ENCODE measurements at places on chromosomes 6 and 20.

DNA sequence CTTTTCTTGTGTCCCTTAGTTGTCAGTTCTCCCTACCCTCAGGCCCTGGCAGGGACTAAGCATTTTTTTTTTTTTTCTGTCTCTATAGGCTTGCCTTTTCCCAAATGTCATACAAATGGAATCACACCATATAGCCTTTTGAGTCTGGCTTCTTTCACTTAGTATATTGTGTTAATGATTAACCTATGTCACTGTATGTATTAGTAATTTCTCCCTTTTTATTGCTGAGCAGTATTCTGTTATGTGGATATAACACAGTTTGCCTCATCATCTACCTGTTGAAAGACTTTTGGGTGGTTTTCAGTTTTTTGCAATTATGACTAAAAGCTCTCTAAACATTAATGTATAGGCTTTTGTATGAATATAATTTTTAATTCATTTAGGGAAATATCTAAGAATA lies 16.0 kb upstream of the FBXO30 start:
- DNase-seq, result no peak

GRCh38 chr6:35508027-35508426 lies 4.7 kb downstream of the TULP1 start:
- no peak for DNase-seq

DNA sequence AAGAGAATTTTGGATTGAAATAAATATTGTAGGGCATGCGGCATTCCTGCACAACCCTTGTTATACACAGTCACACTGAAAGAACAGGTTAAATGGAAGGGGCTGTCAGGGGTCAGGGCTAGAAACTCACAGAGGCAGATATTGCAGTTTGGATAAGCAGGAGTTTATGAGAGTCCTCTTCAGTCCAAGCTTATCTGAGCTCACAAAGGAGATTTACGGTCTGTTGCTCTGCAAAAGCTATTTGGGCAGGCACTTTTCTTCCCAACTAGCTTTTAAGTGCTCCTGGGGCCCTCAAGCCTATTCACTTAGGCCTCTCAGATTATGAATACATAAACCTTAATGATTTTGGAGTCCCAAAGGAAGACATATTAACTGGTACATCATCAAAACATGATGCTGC lies 156.2 kb downstream of the SOX4 start:
- no peak for DNase-seq

DNA sequence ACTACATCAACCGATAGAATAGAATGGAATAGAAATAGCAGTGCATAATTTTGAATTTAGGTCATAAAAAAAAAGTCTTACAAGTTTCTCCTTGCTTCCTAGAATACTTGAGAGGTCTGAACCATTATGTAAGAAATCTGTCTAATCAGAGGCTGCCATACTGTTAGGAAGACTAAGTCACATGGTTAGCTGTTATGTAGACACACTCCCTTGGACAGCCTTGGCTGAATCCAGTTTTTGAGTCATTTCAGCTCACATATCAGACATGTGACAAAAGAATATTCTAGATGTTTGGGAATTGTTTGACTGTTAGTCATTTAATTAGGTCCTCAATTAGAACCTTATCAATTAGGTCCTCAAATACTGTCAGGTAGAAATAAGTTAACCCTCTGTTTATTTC lies 1601.4 kb downstream of the GRIK2 start:
- no peak for DNase-seq

DNA sequence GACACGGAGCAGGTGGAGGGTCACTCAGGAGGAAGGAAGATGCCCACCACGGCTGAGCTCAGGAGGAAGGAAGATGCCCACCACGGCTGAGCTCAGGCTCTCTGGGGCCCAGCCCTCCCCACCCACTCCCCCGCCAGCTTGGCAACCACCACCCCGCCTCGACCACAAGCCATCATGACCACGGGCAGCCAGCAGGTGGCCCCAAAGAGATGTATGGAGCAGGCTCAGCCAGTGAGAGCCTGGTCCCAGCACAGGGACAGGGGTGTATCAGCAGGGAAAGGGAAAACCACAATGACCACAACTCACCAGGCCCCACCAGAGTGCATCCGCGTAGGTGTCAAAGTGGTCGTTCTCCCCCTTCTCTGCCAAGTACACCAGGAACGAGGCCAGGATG lies 30.4 kb downstream of the KCNQ2 start:
- DNase-seq, result peak; percentile 82

- DNase-seq, result no peak
Measured at GRCh38 chr6:38847497-38847896, 132.4 kb downstream of the DNAH8 start.

GRCh38 chr6:125014661-125014957 lies 52.4 kb downstream of the RNF217 start:
- DNase-seq, result no peak

DNA sequence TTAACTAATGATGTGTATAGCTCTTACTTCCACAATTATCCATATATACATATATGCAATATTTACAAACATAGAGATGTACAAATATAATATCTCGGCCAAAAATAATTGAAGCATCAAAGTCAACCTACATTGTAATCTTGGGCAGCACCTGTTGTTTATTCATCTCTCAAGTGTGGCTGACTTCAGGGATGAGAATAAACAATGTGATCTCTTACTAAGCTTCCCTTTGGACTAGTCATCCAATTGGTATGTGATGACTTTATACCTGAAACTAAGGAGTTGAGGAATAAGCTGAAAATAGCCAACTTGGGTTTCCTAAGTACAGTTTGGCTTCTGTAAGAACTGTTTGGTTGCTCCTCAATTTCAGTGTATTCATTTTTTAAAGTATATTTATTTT lies 256.6 kb downstream of the KHDC1L start:
- DNase-seq, result no peak

DNA sequence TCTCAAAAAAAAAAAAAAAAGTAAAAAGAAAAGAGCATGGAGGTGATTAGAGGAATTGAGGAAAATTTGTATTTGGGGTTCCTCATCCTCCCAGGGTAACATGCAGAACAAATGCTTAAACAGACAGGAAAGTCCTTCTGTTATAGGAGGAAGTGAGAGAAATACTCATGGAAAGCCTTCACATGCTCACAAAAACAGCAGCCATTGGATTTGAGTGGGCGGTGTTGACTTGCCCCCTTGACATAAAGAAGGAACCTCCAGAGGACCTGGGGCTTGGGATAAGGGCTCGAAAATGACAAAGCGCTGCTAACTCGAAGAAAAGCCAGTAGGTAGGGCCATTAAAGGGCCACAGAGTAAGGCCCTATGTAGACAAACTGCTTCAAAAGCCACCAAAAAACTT lies 17.5 kb upstream of the SAMHD1 start:
- no peak for DNase-seq

DNA sequence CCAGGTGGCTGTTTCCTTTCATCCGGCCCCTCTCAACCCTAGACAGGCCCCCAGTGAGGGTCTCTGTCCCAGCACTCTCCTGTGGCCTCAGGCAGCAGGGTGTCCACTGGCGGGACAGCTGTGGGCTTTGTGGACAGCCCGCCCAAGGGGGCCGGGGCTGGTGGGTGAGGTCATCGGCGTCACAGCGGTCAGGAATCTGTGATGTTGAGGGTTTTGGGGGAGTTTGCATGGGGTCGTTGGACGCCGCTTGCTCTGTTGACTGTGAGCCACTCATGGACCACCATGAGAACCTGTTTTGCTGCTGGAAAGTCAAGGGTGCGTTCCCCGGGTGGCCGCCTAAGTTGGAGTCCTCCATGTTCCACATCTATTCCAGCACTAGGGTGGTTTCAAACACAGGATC lies 146.4 kb downstream of the DTNBP1 start:
- DNase-seq, result no peak

DNA sequence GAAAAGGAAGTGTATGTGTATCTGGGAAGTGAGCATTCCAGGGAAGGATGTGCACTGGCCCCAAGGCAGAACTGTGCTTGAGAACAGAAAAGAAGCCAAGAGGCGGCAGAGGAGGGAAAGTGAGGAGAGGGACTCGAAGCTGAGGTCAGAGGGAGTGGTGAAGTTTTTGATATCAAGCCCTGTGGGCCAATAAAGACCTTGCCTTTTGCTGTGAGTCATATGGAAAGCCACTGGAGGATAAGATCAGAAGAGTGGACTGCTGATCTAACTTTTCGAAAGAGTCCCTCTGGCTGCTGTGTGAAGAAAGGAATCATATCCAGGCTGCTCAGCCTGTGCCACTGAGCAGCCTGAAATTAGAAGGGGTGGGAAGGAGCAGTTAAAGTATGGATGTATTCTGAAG lies 99.4 kb downstream of the EYA4 start:
- DNase-seq, result no peak

DNA sequence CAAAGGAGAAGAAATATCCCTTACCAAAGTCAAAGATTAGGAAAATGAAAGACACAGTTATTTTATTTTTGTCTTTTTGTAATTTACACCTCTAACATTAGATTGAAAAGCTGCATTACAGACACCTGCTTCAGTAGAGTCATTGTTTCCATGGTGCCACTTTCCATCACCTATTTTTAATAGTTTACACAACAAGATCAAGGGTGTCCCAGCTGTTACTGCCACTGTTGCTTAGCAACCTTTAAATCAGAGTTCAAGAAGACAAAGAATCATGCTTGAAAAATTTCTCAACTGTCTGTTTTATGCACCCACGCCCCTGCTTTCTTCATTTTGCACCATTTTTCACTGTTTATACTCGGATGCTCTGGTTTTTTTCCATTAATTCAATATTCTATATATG lies 668.2 kb upstream of the GJE1 start:
- no peak for DNase-seq

DNA sequence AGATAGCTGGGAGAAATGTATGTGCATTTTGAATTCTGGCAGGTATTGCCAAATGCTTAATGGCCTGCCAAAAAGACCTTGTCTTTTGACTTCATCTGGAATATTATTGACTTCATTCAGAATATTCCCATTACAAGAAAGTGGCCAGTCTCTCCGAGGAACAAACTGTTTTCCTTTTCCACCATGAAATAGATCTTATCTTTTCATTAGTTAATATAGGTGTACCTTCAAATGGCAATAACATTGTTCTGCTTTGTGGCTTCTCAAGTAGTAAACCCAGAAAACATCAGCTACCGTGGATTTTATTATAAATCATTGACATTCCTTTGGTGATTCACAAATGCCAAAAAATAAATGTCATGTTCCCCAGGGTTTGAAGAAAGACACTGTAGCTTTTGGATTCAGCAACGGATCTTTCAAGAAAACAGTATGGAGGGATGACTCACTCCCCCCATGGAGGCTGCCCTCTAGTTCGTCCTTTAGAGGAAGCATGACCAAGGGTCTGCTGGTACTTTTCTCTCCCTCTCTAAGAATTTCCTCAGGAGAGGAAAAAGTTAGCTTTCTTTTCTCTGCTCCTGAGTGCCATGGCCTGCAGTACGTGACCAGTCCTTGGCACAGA lies 1.1 kb upstream of the RNF182 start:
- DNase-seq, result no peak

GRCh38 chr6:105485456-105485855 lies 82.6 kb upstream of the PREP start:
- no peak for DNase-seq

DNA sequence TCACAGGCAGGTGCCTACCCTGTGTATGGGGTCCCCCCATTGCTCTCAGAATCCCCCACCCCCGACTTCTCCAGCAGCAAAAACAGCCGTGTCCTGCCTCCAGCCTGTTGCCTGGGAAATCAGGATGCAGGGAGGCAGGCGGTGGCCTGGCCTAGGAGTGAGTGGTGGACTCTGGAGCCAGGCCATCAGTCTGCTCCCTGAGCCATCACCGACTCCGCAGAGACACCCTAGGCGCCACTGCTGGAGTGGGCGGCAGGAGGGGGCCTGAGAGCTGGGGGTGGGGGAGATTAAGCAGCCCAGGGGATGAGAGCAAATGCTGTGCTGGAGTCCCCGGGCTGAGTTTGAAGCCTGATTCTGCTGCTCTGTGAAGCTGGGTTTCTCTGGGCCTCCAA lies 93.2 kb downstream of the CD40 start:
- DNase-seq, result no peak

DNA sequence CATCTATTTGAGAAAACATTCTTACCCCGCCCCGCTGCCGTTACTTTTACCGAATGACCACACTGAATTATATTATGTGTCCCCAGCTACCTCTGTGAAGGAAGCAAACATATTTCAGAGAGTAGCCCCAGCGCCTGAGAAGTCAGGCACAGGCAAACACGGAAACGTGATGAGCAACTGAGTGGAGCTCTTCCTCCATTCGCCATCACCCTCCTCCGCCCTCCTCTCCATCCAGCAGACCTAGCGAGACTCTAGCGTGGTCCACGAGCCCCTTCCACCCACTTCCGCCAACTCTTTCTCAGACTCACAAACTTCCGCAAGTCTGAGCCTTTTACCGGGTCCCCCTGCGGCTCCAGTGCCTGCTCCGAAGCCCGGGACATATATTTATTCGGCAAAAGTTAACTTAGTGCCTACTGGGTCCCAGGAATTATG lies 582 bp downstream of the SNRPB start:
- DNase-seq, result peak; percentile 39

DNA sequence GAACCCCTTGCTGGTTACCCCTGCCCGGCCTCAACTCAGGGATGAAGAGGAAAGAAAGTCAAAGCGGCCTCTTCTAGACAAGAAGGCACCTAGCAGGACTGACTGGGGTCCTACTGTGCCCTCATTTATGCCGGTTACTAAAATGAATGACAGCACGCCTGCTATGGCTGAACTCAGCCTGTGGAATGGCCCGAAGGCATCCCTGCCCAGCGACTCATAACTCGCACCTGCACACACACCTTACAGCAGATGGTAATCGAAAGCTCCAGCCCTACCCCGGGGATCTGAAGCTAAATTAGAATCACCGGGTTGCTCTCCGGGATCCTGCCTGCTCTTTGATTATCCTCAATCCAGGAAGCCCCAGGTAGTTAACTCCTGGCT lies 747 bp upstream of the TXNDC5 start:
- no peak for DNase-seq

- DNase-seq, result peak; percentile 59
Measured at GRCh38 chr6:24910331-24910960, 25.3 kb downstream of the RIPOR2 start.

DNA sequence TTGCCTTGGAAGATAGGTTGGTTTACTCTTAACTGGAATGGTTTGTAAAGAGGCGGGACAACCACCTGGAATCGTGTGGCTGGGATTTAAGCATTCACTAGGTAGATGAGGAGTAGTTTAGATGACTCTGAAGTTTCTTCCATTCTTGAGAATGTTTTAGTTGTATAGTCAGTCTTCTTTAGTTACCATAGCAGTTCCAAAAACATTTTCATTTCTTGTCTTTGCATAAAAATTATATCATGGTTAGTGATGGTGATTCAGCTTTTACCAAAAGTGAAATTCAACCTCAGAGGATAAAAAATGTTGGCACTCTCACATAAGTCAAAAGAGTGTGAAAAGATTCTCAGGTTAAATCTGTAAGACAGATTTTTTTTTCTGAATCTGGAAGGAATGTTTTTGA lies 70.3 kb downstream of the SMAP1 start:
- no peak for DNase-seq

DNA sequence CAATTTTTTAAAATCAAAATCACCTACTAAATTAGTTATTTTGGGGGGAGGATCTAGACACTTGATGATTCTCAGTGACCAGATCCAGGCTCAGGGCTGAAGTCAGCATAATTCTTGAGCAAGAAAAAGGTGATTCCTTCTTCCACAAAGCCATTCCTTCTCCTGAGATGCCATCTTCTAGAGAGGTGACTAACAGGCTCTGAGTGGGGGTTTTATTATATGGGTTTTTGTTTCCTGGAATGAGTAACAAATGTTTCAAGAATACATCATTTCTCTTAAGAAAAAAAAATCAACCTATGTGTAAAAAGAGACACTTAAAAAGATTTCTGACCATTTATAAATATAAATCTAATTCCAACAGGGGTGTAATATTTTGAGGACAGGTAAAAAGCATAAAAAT lies 154.3 kb downstream of the NFATC2 start:
- no peak for DNase-seq

Data from right cardiac atrium (tissue), 5 donors.